ENCODE measurements at places on chromosomes 2 and 18.

- DNase-seq: peak; percentile 81
Measured at GRCh38 chr2:177753682-177754491, 318.7 kb downstream of the PDE11A start.

- DNase-seq: no peak
Measured at GRCh38 chr2:196295005-196295404, 123.6 kb upstream of the STK17B start.

DNA sequence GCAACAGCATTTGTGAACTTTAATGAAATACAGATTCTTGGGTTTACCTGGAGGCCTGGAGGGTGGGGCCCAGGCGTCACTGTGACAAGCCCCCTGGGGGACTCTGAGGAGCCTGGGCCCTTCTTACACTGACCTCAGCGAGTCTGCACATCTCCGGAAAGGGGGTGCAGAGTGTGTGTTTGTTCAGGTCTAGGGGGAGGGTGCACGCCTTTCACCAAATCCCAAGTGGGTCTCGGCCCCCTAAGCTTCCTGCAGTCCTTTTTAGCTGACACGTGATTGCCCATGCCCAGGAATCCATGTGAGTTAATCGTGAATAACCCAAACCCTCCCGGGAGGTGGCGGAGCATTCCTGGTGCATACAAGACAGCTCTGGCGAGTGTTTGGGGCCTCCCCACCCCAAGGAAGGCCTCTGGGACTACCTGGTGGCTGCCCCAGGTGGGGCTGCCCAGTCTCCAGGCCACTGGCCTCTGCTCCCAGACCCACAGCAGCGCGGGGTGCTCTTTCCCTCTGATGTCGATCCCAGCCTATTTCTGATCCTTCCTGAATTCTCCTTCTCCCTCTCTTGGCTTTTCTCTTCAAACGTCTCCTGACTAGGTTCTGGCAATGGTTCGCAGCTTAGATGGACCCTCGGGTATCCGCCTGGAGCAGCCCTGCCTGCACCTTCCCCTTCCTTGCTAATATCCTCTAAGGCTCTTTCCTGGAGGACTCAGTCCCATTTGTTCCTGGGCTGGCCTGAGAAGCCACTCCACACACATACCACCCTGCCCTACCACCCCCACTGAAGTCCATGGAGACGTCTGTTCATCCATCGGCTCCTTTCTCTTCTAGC lies 10.0 kb downstream of the NGEF start:
- DNase-seq: no peak

- DNase-seq: peak; percentile 34
Measured at GRCh38 chr2:45651415-45652089, at the start of gene PRKCE. Gene PRKCE (plus strand): TSS chr2:45651675.

GRCh38 chr2:128638341-128639119 lies 319.9 kb upstream of the HS6ST1 start:
- DNase-seq: peak; percentile 14

DNA sequence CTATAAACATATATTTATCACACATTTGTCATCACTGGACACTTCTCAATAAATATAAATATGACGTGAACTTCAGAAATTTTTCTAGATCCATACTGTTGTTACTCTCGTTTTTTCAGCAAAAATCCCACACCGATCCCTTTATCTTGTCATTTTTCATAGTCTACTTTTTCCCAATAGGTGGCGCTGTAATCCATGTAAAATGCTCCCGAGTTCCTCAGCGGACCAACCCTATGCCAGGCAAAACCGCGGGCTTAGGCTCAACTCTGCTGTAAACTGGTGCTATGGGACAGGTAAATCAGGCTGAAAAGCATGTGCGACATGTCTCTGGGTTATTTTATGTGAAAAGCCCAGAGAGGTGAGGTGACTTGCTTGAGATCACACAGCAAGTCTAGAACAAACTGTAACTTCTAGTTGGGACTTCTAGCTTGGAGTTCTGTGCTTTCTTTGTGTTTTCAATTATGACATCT lies 104.0 kb downstream of the COBLL1 start:
- no peak for DNase-seq

- peak; percentile 87 for DNase-seq
Measured at GRCh38 chr2:151765760-151766410, 31.6 kb upstream of the NEB start.

GRCh38 chr2:40213071-40213470 lies 238.8 kb downstream of the SLC8A1 start:
- peak; percentile 12 for DNase-seq

- DNase-seq: no peak
Measured at GRCh38 chr18:2843146-2843545, 3.7 kb upstream of the EMILIN2 start.

GRCh38 chr2:182594286-182594685 lies 121.8 kb upstream of the DNAJC10 start:
- DNase-seq: no peak

DNA sequence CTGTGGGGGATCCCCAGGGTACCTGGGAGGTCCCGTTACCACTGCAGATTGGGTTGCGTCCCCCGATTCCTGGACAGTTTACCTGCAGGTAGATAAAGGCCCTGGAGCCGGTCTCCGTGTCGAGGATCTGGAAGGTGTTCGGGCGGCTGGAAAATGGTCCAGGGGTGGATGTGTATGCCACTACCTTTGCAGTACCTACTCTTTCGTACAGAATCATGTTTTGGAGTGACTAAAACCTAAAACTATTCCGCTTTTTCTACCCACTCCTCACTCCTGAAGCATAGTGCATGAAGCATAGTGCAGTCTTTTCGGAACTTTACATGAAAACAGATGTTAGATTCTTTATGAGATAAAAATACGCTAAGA lies 418 bp downstream of the WDR75 start:
- no peak for DNase-seq

GRCh38 chr18:3525870-3526420 lies 76.0 kb downstream of the TGIF1 start:
- peak; percentile 99 for DNase-seq

DNA sequence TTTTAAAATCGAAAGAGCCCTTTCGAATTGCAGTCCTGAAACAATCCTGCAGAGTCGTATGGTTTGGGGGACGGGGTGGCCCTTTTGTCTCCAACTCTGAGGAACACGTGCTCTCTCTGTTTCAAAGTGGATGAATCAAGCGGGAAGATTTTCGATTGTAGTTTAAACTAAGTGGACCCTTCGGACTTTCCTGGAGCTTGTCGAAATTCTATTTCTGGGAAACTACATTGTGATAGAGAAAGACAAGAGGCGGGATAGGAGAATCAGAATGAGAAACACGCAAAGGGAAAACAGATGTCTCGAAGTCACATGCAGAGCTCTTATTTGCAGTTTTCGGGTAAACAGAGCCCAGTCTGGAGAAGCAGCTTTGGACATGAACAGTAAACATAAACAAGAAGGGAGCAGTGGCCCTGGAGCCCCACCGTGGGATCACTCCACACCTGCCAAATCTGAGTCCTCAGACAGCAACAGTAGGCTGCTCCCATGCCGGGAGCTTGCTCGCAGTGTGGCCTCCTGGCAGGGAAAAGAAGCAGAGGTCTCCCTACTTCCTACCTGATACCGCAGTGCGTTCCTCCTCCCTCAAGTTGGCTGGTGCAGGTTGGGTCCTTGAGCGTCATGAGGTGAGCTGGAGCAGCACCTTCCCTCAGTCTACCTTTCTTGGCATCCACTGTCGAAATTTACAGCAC lies 202.4 kb downstream of the SLC4A3 start:
- DNase-seq: no peak

GRCh38 chr18:42310956-42311355 lies 355.9 kb downstream of the PIK3C3 start:
- peak; percentile 94 for DNase-seq

GRCh38 chr2:9644603-9645002 lies 13.8 kb upstream of the YWHAQ start:
- no peak for DNase-seq

DNA sequence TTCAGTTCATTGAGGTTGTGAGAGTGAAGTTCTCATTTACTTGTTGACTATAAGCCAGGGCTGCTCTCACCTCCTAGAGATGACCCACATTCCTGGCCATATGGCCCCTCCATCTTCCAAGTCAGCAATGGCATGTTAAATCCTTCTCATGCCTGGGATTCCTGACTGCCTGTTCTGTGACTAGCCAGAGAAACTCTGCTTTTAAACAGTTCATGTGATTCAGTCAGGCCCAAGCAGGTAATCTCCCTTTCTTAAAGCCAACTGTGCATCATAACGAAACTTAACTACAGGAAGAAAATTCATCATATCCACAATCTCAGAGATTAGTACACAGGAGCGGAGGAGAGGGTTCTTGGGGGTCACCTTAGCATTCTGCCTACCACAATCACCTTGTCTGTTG lies 11.5 kb downstream of the DPP4 start:
- DNase-seq: no peak

GRCh38 chr18:31162419-31162793 lies 250 bp downstream of the DSC1 start:
- no peak for DNase-seq

DNA sequence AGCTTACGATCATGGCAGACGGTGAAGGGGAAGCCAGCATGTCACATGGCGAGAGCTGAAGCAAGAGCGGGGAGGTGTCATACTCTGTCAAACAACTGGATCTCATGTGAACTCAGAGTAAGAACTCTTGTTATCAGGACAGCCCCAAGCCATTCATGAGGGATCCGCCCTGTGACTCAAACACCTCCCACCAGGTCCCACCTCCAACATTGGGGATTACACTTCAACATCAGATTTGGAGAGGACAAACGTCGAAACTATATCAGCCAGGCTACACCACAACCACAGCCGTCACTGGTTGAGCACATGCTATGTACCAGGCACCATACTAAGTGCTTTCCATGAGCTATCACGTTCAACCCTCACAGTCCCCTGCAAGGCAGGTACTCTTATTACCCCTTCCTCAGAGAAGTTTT lies 293.8 kb downstream of the PRKCE start:
- DNase-seq: no peak

- no peak for DNase-seq
Measured at GRCh38 chr2:147288131-147288530, 556.7 kb upstream of the ACVR2A start.

- no peak for DNase-seq
Measured at GRCh38 chr2:226652983-226653765, 146.4 kb downstream of the IRS1 start.

DNA sequence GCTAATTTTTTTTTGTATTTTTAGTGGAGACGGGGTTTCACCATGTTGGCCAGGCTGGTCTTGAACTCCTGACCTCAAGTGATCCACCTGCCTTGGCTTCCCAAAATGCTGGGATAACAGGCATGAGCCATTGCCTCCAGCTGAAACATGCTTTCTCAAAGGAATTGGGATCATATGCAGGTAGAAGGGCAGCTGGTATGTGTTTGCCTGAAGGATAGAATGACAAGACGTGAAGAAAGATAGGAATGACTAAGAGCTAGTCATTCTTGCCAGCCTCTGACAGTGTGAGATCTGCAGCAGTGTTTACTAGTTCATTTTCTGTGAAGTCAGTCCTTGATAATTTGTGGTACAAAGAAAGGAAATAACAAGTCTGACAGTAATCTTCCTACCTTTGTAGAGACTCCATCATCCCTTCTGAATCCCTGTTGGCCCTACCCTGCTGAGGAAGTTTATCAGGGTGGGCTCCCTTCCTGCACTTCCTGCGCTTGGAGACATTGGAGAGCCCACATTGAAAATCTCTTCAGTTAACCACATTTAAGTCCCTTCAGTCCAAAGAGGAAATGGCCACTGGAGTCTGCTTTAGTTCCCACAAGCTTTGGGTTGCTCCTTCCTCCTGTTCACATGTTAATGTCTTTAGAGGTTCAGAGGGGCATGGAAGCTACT lies 14.7 kb downstream of the CFLAR start:
- DNase-seq: no peak

GRCh38 chr2:109350526-109350925 lies 221.5 kb downstream of the SH3RF3 start:
- DNase-seq: no peak

GRCh38 chr2:171858397-171858958 lies 35.6 kb downstream of the SLC25A12 start:
- no peak for DNase-seq

- DNase-seq: no peak
Measured at GRCh38 chr2:109563980-109564550, 49.7 kb downstream of the SEPTIN10 start.

- no peak for DNase-seq
Measured at GRCh38 chr2:144448389-144449027, 71.4 kb downstream of the ZEB2 start.

DNA sequence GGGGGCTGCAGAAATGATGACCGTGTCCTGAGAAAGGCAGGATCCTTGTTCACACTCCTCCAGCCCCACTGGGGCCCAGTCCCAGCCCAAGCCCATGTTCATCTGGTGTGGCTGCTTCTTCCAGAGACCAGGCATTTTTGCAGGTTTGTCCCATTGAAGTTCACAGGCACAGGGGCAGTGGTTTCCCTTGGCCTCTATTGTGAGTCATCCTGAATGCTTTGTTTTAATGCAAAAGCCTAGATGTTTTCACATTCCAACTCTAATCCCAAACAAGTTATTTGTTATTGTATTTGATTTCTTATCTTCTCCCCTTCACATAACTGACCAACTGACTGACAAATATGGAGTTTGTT lies 426.4 kb upstream of the ID2 start:
- DNase-seq: no peak

DNA sequence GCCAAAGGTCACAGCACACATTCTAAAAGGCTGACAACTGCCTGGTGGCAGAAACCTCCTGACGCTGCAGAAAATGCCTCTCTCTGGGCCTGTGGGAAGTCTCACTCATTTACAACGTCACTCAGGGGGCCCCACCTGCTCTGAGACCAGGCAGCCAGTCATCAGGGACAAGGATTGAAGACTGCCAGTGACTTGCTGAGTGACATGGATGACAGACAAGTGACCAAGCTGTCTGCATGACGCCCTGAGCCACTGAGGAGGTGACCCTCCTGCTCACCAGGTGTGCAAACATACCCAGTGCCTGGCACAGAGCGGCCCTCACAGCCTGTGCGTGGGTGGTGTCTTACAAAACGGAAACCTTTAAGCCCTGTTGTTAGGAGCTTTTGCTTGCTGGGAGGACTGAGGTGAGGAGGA lies 392.4 kb downstream of the TNS1 start:
- DNase-seq: peak; percentile 74

GRCh38 chr2:3246928-3247714 lies 130.5 kb downstream of the EIPR1 start:
- DNase-seq: peak; percentile 62

GRCh38 chr2:67922080-67922785 lies 140.6 kb downstream of the C1D start:
- peak; percentile 95 for DNase-seq
